ENCODE measurements at places on chromosomes 3 and 15.

GRCh38 chr3:167394003-167394402 lies 13.9 kb upstream of the ZBBX start:
- no peak for DNase-seq

DNA sequence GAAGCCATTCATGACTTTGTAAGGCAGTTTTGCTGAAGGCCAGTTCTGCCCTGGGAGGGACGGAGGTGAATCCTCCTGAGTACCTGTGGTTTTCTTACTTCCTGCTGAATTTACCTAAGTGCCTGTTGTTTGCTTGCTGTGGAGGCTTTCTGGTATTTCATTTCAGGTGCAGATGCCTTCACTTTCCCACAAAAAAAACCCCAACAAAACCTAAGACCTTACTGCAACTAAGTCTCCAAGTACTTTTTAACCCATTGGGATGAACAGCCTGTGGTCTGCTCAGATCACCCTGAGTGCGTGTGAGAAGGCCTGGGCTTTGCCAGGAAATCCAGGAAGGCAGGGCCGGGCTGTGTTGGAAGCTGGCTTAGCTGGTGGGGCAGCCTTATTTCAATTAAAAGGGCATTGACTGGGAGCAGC lies 65.3 kb downstream of the IGF1R start:
- no peak for DNase-seq

GRCh38 chr3:16936676-16937230 lies 52.0 kb downstream of the PLCL2 start:
- DNase-seq = no peak

DNA sequence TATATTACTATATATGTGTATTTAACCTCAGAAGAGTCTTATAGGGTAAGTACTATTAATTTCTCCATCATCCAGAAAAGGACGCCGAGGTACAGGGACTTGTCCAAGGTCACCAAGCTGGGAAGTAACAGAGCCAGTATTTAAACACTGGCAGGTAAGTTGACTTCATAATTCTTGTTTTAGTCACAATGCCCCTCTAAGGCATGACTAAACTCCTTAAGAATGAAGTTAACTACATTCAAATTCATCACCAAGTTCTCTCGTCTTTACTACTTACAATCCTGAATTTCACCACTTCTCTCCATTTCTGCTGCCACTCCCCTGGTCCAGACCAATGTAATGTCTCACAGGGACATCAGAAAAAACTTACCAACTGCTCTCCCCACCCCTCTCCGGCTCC lies 312.1 kb downstream of the GRM7 start:
- no peak for DNase-seq

- DNase-seq = peak; percentile 13
Observed at GRCh38 chr3:72352176-72352575, 496.1 kb downstream of the SHQ1 start.

GRCh38 chr3:63029921-63030320 lies 154.7 kb upstream of the CADPS start:
- no peak for DNase-seq

- no peak for DNase-seq
Observed at GRCh38 chr15:99671926-99672635, 61.2 kb downstream of the LYSMD4 start.

DNA sequence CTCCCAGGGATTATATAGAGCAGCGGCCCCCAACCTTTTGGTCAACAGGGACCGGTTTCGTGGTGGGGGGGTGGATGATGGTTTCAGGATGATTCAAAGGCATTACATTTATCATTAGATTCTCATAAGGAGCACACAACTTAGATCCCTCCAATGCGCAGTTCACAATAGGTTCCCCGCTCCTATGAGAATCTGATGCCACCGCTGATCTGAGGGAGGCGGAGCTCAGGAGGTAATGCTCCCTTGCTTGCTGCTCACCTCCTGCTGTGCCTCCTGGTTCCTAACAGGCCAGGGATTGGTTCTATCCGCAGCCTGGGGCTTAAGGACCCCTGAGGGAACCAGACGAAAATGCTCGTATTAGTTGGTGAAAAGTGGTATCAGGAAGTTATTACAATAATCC lies 1.3 kb upstream of the HACD2 start:
- DNase-seq = no peak

GRCh38 chr3:127953091-127954035 lies 38.3 kb downstream of the KBTBD12 start:
- DNase-seq = no peak

DNA sequence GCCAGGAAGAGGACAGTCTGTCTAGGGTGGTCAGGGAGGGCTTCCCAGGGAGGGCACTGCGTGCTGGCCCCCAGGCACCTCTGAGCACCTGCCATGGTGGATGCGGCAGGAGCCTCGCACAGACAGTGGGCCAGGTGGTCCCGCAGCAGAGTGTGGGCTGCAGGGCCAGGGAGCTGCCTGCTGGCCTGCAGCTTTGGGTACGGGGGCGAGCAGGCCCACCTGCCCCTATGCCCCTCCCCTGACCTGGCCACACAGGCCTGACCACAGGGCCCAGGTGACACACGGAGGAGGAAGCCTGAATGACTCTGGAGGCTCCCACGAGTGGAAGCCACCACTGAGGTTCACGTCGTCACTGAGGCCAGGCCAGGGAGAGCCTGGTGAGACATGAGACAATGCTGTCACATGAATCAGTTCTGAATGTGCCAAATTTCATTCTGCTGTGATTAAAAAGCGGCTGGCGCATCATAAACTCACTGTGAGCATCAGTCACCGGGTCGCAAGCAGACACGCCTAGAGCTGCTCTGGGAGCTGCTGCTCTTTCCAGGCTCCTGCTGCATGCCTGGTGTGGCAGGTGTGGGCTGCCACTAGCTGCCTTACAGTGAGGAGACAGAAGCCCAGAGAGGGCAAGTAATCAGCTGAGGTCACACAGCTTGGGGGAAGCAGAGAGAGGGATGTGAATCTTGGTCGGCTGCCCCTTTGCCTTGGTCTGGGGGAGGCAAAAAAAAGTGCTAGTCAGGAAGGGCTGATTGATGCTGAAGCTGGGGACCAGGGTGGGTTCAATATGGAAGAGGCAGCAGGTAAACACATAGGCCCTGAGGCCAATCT lies 39.5 kb upstream of the IQSEC1 start:
- no peak for DNase-seq

DNA sequence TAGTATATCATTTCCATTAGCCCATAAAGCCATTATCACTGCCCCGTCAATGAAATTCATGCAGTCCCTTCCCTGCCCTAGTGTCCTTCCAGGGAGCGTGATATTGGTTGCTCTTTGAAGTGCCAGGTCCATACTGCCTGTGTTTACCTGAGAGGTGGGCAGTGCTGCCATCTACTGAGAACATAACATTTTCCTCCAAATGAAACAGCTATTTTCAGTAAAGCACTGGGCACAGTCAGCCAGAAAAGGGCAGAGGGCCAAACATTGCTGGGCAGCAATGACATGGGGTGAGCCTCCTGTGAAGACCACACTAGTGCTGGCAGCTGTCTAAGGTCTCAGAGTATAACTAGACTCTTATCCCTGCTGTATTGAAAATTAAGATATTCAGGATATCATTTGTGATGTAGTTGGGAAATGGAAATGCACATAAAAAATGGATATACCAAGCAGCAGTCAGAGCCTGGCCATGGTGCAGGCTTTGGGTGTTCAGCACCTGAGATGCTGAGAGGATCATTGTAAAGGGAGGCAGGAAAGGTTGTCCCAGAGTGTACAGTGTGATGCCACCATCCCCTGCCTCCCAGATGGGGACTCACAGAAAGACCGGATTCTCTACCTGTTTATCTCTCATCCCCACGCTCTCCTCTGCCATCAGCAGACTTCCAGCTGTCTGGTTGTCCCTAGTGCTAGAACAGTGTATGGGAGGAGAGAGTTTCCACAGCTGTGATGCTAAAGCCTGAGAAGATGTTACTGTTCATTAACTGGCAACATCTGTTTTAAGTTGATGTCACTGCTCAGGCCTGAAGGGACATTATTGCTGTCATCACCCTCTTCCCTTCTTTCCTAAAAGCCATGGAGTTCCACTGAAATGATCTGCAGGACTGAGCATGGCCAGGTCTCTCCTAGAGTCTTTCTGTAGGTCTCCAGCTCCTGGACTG lies 108.8 kb downstream of the ARNT2 start:
- DNase-seq = no peak

GRCh38 chr3:58414538-58415197 lies 19.0 kb downstream of the PDHB start:
- peak; percentile 75 for DNase-seq
